ENCODE measurements at places on chromosomes 5 and 9.

GRCh38 chr9:134642385-134643181 is 980 bp downstream of the COL5A1 start:
- DNase-seq = peak; percentile 42

GRCh38 chr9:125752070-125752628 is 5.0 kb downstream of the PBX3 start:
- DNase-seq = no peak

DNA sequence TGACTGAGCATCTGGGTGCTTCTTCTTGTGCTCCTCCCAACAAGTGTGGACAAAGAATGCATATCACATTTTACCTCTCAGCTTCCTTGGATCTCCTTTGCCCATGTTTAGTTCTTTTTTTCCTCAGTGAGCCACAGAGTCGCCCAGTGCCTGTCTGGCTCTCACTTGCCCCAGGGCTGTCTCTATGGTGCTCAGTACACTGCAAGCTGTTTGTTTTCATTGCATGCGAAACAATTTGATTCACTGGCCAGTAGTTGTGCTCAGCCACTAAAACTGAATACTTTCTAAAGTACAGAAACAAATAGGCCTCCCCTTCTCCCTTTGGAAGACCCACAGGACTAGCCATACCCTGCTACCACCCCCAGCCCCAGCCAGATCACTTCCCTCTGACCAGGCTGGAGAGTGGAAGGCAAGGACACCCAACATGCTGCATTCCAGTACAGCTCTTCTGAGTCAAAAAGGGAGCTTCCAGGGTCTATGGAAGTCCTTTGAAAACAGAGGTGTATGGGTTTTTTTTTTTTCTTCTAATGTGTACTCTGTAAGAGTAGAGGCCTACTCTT is 3.8 kb downstream of the LHFPL2 start:
- no peak for DNase-seq

DNA sequence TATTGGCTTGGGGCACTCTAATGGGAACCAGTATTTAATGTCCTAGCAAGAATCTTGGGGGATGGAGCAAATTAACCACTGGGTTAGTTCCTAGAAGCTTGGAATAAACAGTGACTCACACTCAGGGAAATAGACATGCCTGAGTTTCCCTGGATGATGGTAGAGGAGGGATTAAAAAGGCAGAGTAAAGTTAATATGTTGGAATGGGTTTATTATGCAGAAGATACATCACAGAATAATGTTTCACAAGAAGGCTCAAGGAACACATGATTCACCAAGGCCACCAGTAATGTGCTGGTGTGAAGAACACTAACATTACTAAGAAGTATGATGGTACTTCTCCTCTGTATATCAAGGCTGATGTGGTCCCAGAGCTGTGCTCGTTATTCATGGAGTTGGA is 752.9 kb upstream of the SEMA6A start:
- DNase-seq = no peak

DNA sequence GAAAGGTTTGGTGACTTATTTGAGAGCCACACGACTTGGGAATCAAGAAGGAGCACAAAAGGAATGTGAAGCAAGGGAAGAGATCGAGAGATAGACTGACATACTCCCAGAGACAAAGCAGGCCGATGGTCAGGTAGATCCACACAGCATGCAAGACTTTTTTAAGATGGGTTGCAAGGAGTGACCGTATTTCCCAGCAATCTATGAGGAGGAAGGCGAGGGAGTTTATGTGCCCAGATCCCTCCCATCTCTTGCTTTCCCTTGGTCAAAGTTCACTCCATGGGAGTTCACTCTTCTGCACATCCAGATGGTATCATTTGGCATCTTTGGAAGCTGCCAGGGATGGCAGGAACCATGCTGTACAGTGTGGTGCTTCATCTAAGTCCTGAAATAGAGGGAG is 148.9 kb downstream of the RMI1 start:
- DNase-seq = no peak

GRCh38 chr5:1918488-1919208 is 35.9 kb upstream of the IRX4 start:
- no peak for DNase-seq

DNA sequence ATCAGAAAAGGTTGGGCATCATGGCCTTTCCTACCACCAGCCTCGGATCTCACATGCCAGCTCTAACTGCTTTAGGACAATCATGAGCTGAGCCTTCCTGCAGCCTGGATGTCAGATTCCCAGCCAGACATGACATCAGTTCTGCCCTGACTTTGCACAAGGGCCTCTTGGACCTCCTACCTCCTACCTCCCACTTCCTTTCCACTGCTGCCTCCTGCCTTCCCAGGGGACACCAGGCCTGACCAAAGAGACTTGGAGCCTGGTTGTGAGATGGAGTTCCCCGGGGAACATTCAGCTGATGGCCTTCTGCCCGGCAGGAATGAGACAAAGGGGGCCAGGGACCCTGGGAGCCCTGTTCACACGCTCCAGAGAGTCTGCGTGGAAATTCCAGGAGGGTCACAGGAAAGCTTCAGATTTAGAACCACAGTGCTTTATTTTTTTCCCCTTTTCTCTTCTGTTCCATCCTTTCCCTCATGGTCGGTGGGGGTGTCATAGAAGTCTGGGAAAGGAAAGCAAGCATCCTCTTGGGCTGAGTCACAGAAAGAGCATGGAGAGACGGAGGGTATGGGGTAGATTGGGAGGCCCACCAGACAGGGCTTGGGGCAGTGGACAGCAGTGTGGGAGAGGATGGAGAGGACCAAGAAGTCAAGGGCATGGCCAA is 35.4 kb upstream of the IL17B start:
- no peak for DNase-seq

- DNase-seq = no peak
Observed at GRCh38 chr9:9045572-9045971, 1246.0 kb upstream of the DMAC1 start.

DNA sequence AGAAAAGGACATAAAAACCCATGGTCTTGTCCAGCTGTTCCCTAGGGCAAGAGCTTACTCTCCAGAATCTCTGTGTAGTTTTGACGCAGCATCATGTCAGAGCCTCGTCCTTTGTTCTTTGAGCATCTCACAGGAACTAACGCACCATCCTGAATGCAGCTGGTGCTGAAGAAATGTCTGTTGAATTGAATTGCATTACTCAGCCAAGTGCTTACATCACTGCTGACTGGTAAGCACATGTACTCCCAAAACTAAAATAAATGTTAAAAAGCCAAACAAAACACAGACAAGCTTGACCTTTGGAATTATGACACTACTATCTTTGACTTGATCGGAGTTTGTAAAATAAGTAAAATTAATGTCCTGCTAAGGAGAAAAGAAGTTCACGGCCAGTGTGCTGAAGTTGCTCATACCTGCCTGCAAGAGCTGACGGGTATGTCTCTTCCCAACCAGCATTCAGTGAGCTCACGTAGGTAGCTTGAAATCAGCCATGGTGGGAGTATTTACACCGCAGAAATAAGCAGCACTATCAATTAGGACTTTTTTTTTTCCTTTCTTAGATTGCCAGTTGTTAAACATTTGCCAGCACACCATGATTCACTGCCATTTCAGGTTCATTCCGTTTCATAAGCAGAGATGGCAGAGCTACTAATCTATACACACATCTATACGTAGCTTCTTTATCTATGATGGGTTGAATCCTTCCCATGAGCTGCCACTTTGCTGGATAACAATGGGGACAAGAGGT is 310.6 kb upstream of the MSX2 start:
- DNase-seq = no peak

DNA sequence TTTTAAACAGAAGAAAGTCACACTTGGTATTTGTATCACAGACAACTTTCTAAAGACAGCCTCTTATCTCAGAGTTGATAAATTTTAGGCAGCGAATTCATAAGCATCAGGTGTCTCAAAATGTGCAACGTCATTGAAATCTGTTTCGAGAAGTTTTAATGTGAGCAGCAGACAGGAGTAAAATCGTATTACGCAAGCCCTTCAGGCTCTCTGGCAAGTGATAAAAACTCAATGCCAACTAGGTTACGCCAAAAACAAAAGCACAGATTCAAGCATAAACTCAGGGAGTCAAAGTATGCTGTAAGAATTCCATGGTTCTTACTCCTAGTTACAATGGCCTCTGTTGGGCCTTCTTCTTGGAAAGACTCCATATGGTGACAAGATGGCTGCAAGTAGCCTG is 244.7 kb downstream of the SEMA5A start:
- no peak for DNase-seq

GRCh38 chr5:125874717-125875116 is 548.5 kb upstream of the GRAMD2B start:
- DNase-seq = peak; percentile 3

DNA sequence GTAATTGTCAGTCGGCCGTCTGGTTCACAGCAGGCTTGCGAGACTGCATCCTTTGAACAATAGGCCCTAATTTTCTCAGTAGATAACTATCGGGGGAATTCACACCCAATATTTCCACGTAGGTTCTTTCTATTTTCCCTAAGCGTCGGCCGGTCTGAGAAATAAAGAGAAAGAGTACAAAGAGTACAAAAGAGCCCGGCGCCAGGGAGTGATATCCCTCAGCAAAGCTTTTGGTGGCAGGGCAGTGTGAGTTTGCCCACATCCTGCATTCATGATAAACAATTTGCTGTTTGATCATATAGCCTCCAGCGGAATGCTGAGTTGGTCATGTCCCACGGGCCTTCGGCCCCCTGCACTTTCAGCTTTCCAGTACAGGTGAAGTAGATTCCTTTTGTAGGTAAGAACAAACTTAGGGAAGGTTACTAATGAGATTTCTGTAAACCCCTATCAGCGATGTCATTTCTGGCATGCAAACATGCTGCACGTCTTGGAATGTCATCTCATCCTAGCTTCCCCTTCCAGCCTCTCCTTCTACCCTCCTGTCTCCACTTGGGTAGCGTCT is 4.7 kb upstream of the PTGR1 start:
- no peak for DNase-seq

DNA sequence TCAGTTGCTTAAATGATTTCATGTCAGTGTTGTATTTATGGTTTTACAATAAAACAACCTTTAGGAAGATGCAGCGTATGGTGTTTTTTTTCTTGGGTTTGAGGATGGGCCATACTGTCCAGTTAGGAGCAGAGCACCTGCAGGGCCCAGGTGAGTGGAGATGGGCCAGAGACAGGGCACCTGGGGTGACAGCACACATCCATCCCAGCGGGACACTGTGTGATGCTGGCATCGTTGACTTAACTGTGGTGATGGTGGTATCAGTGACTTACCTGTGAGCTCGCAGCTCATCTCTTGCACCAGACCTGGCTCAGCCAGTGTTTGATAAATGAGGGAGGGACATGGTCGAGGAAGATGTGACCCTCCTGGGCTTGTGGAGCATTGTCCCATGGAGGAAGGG is 21.6 kb downstream of the AMBP start:
- DNase-seq = no peak

Data from NT2/D1 (cell line).